ENCODE measurements at places on chromosomes 7 and 10. TPM values are rescaled to one million over a fixed set of nuclear protein-coding genes. Genes with fewer than 3 reads are reported as not detected.

ZNF107 gene
- total RNA-seq: 2.5 TPM

ADRA2A gene
- total RNA-seq: 0.20 TPM

TMEM225B gene
- 0.92 TPM for total RNA-seq

SLC18A3 gene
- total RNA-seq: not detected

TRUB1 gene
- 14.7 TPM for total RNA-seq

OGDH gene
- 28.1 TPM for total RNA-seq

POLR2J2 gene
- 0.46 TPM for total RNA-seq

H2BK1 gene
- not detected for total RNA-seq

OR2A5 gene
- not detected for total RNA-seq

HMX2 gene
- total RNA-seq: not detected

BTBD16 gene
- total RNA-seq: 0.66 TPM

SLC25A40 gene
- 8.5 TPM for total RNA-seq

CHN2 gene
- total RNA-seq: 0.58 TPM

LIPN gene
- not detected for total RNA-seq

ST8SIA6 gene
- 0.03 TPM for total RNA-seq

COMTD1 gene
- total RNA-seq: 62.6 TPM

HECW1 gene
- total RNA-seq: 15.3 TPM

CXCL12 gene
- total RNA-seq: 0.25 TPM

OR9A2 gene
- not detected for total RNA-seq

UCN3 gene
- total RNA-seq: not detected

BICC1 gene
- total RNA-seq: 25.8 TPM

LDB3 gene
- total RNA-seq: 0.16 TPM

BZW2 gene
- 86.7 TPM for total RNA-seq

GLUD1 gene
- total RNA-seq: 90.8 TPM

AGAP5 gene
- 2.4 TPM for total RNA-seq

CYP2E1 gene
- 0.26 TPM for total RNA-seq
